Activated T-cell treated with anti-CD3 and anti-CD28 coated beads for 1 hour (primary cell): ENCODE measurements at places on chromosomes 3 and 15.

GRCh38 chr3:38374221-38374620 is 27.6 kb downstream of the XYLB start:
- no peak for DNase-seq

DNA sequence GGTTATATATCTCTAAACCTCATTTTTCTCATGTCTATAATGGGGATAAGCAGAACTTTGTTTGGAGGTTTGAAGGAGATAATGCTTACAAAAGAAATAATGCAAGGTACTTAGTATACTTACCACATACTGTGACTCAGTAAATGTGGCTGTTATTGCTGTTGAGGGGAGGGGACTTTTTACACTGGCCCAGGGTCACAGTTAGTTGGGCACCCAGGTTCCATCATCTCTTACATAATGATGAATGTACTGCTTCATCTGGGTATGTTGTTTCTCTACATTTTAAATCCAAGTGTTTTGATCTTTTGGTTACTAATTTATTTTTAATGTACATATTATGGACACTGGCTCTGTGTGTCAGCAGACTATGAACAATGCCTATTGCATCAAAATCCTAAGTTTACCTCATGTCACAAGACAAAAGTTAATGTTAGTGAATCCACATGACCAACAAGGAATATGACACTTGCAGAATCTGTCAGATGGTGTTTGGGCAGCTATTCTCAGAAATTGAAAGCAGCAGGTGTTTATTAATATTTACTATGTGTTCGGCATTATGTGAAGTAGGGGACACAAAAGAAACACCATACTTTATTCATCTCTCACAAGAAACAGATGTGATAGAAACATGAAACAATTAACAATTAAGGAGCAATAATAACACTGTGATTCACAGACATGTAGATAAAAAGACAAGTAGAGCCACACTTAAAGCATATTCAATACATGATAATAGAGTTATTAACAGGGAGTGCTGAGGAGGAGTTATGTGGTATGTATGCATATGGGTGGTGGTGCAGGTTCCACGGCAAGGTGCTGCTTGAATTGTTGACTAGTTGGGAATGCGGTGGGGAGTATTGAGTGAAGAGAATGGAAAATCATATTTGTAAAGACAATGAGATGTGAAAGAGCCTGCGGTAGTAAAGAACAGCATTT is 109.7 kb downstream of the GALK2 start:
- DNase-seq, result no peak

DNA sequence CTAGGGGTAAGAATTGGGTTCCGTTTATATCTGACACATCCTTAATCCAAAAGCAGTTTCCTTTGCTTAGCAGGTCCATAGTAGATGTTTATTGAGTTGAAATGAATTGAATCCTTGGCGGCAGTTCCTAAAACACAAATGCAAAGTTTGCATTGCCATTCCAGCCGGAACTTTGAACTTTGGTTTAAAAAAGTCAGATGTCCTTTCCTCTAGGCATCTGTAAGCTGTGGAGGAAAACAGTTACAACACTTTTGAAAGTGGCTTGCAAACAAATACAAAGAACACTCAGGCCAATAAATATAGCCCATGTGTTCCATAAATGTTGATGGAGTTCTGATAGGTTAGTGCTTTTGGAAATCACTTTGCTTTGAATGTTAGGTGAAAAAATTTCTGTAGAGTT is 374.7 kb upstream of the RARB start:
- DNase-seq, result no peak

DNA sequence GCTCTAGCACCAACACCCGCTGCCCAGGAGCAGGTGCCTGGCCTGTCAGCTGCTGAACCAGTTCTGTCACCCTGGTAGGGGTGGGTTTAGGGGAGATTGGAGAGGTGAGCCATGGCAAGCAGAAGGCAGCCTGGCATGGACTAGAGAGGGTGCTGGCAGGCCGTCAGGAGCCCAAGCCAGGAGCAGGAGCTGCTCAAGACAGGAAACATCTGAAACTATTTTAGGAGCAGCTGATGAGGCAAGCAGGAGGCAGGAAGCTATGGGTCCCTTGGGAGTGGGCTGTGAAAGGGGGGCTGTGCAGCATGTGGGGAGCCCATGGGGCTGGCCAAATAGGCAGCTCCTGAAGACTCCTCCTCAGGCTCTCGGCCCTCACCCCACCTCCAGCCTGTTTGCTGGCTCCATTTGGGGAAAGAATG is 2.3 kb downstream of the INKA1 start:
- DNase-seq, result no peak

- DNase-seq, result no peak
Measured at GRCh38 chr15:67401336-67401735, 119.6 kb upstream of the C15orf61 start.

GRCh38 chr3:186772281-186772694 is 11.1 kb upstream of the EIF4A2 start:
- no peak for DNase-seq

GRCh38 chr3:76859596-76859995 is 180.3 kb upstream of the ROBO2 start:
- no peak for DNase-seq

DNA sequence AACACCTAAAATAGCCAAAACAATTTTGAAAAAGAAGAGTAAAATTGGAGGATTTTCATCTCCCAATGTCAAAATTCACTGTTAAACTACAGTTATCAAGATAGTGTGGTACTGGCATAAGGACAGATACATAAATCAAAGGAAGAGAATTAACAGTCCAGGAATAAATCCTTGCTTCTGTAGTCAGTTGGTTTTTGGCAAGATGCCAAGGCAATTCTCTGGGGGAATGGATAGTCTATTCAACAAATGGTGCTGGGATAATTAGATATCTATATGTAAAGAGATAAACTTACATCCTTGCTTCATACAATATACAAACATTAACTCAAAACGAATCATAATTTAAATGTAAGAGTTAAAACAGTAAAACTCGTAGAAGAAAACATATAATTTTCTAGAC is 57.9 kb upstream of the SELENOK start:
- no peak for DNase-seq

GRCh38 chr3:83065851-83066460 is 1304.5 kb upstream of the GBE1 start:
- DNase-seq, result no peak

DNA sequence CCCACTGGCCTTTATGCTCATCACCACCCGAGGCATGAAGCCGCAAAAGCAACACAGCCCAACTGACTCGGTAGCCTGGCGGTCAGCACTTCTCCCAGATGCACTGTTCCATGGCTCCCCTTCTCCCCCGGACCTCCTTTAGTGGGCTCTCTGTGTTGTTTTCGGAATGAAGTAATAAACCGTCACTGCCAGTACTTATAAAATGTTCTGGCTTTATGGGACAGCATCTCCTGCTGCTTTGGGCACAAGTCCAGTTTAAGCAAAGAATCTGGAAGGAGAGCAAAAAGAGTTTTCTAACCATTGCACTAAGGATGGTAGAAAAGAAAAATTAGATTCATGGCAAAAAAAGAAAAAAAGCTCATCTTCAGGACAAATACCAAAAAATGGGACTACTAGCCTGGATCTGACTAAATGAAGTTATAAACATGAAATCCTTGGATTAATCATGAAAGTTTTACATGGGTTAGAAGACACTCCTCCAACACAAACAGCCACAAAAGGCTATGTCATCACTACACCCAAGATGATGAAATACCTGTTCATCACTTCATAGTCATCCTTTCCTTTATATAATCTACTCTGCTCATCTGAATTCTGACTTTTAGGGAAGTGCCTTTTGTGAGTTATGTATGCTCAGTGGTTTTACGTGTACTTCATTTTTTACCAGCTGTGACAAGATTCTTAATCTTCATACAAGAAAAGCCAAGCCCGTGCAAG is 89.5 kb upstream of the UBE2E2 start:
- no peak for DNase-seq

DNA sequence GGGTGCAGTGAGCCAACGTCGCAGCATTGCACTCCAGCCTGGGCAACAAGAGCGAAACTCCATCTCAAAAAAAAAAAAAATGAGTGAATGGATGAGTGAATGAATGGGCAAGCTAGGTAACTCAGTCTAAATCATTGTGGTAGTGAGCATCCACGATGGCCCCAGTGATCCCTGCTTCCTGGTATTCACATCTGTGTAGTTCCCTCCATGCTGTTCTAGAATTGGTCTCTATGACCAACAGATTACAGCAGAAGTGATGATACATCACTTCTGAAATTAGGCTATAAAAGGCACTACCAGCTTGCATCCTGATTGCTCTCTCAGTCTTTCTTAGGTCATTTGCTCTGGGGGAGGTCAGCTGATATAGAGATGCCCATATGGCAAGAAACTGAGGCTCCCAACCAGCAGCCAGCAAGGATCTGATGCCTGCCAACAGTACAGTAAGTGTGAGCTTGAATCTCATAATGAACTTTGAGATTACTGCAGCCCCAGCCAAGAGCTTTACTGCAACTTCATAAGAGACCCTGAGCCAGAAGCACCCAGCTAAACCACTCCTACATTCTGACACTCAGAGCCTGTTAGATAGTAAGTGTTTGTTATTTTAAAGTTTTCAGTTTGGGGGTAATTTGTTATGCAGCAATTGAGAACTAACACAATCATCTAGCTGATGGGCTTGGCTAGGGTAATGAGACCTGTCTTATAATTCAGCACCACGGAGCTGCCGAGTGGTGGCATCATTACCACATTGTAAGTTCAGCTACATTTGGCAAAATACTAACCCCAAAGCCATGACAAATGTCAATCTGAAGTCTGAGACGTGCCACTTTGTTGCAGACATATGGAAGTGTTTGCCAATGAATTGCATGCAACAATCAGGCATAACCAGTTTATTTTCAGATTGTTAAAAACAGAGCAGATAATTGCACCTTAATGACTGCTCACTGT is 53.0 kb downstream of the KLHL6 start:
- DNase-seq, result no peak

GRCh38 chr3:107921038-107921437 is 169.8 kb downstream of the CD47 start:
- no peak for DNase-seq

DNA sequence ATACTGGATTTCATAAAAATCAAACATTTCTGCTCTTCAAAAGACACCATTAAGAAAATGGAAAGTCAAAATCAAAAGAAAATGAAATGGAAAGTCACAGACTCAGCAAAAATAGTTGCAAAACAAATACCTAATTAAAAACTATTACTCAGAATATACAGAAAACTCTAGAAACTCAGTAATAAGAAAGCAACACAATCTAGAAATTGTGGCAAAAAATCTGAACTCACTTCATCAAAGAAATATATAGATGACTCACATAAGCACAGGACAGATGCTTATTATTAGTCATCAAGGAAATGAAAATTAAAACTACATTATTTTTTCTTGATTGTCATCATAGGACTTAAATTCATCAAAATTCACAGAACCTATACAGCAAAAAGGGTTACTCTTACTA is 430.0 kb downstream of the SHQ1 start:
- no peak for DNase-seq

DNA sequence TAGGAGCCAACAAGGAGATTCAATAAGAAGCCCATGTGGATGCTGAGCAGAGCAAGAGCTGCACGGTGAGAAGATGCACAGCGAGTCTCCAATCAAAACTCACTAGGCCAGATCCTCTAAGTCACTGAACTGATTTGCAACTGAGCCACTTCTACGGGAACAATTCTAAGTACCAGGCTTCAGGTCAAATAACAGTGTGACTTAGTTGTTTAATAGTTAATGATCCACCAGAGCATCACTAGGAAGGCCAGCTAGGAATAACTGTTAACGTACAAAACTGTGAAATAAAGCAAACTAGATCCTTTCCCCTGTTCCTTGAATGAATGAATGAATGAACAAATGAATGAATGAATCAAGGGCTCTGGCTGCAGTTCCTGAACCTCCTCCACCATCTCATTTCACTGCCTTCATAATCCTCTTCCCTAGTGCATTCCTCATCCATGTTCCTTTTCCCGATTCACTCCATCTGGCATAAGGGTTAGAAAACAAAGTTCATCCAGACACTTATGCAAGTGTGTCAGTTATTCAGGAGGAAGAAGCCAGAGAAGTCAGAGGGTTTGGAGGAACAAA is 59.7 kb downstream of the ATP8B4 start:
- no peak for DNase-seq

- no peak for DNase-seq
Measured at GRCh38 chr3:18245721-18246120, 179.4 kb downstream of the SATB1 start.

GRCh38 chr15:81271761-81272644 is 51.9 kb downstream of the STARD5 start:
- no peak for DNase-seq

- no peak for DNase-seq
Measured at GRCh38 chr3:114760679-114761078, 386.4 kb downstream of the ZBTB20 start.

DNA sequence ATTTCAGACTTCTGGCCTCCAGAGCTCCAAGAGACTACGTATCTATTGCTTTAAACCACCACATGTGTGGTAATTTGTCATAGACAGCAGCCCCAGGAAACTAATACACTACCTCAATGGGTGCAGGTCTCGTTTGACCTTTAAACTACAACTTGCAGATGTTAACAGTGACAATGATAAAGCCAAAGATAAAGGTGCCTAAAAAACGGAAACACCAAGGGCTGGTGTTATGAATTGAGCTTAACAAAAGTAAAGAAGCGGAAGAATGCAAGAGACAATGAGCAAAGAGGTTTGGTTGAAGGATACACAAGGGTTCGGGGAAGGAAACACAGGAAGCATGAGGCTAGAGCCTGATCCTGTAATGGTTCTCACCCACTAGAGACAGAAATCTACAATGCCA is 50.8 kb downstream of the RFTN1 start:
- DNase-seq, result no peak

- DNase-seq, result no peak
Measured at GRCh38 chr3:196063456-196063855, 18.4 kb downstream of the TFRC start.

GRCh38 chr3:158875700-158876099 is 73.8 kb downstream of the MFSD1 start:
- no peak for DNase-seq

DNA sequence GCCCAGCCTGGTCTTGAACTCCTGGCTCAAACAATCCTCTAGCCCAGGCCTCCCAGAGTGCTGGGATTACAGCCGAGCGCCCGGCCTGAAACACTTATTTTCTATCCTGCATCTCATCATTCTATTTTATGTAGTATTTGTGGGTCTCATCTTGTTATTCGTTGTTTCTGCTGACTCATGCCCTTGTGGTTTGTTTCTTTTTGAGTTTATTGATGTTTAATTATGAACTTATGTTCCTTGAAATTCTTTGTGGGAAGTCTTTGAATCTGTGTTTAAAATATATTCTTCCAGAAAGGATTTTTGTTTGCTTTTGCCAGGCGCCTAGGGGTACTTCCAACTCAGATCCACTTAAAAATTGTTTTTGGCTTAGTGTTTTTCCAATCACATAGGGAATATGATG is 78.3 kb upstream of the C15orf39 start:
- DNase-seq, result no peak

DNA sequence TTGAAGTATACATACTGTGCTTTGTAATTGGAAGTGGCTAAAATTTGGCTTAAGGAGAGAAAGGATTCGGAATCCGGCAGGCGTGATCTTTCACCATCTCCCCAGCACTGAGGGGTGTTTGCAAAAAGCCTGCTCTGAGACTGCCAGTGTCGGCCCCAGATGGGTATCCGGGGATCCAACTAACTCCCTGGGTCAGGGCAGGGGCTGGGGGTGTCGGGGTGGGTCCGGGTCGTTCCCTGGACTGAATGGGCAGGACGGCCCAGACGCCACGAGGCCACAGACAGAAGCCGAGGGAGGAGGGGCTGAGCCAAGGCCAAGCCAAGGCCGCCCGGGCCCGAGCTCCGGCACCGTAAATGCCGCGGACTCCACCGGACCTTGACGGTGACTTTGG is 349 bp downstream of the PPIB start:
- DNase-seq, result no peak

GRCh38 chr15:87874896-87875711 is 381.4 kb downstream of the NTRK3 start:
- no peak for DNase-seq
